ENCODE measurements at places on chromosomes 5 and 9.

GRCh38 chr5:91049800-91050199, 333.3 kb downstream of the ARRDC3 start:
- no peak for DNase-seq

GRCh38 chr5:14834584-14835550, 36.7 kb downstream of the ANKH start:
- DNase-seq: no peak

DNA sequence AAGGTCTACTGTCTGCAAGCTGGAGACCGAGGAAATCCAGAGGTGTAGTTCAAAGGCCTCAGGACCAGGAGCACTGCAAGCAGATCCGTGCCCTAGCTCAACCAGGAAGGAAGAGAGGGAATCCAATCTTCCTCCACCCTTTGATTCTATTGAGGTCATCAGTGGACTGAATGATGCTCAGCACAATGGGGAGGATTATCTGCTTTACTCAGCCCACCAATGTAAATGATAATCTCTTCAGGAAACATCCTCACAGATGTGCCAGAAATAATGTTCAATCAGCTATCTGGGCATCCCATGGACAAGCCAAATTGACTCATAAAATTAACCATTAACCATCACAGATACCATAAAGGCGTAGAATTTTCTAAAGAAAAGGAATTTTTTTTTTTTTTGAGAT, 92.0 kb downstream of the BASP1 start:
- no peak for DNase-seq

DNA sequence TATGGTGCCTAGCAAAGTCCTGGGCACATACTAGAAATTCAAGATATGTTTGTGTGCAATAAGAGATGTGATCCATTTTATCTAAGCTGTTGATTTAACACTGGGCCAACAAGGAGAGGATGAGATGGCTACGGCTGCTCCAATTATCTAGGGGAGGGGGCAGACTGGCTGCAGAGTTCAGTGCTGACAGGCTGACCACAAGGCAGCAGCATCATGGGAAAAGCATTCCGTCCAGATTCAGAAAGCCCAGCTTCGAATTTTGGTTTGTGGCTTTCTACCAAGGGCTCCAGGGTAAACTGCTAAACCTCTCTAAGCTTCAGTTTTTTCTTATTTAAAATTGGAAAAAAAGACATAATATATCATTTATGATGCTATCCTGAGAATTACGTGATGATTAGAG, 385.1 kb upstream of the DAP start:
- DNase-seq: no peak

All from stimulated activated CD4-positive, alpha-beta T cell treated with anti-CD3 and anti-CD28 coated beads, TNF-alpha, amount 100 ng/mL, for 24 hours (primary cell).